Muscle of arm (tissue), 14 donors: ENCODE measurements at places on chromosomes 12 and 14. TPM values are rescaled to one million over a fixed set of nuclear protein-coding genes. Genes with fewer than 3 reads are reported as not detected.

DNA sequence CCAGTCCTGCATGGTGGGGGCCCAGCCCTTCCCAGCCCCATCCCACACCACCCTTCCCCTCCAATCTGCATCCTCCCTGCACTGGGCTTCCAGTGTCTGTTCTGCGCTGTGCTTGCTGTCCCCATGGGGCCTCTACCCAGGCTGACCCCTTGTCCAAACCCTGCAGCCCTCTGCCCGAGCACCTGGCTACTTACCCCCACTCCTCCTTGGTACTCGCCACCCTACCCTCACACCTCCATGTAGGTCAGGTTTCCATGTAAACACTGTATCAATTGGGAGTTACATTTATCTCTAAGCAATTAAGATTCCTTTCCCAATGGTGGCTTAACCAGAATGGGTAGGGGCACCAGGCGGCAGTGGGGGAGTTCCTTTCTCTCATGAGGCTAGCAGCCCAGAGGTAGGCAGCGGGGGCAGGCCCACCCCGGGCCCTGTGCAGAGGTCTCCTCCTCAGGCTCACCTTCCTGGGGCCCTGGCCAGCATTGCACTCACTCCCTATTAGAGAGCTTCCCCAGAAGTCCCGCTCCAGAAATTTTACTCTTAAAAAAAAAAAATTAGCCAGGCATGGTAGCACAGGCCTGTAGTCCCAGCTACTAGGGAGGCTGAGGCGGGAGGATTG is 76.6 kb upstream of the CCND2 start:
- DNase-seq = no peak

- no peak for DNase-seq
These were observed 6.4 kb downstream of the FKBP4 start for GRCh38 chr12:2801044-2801783.

DNA sequence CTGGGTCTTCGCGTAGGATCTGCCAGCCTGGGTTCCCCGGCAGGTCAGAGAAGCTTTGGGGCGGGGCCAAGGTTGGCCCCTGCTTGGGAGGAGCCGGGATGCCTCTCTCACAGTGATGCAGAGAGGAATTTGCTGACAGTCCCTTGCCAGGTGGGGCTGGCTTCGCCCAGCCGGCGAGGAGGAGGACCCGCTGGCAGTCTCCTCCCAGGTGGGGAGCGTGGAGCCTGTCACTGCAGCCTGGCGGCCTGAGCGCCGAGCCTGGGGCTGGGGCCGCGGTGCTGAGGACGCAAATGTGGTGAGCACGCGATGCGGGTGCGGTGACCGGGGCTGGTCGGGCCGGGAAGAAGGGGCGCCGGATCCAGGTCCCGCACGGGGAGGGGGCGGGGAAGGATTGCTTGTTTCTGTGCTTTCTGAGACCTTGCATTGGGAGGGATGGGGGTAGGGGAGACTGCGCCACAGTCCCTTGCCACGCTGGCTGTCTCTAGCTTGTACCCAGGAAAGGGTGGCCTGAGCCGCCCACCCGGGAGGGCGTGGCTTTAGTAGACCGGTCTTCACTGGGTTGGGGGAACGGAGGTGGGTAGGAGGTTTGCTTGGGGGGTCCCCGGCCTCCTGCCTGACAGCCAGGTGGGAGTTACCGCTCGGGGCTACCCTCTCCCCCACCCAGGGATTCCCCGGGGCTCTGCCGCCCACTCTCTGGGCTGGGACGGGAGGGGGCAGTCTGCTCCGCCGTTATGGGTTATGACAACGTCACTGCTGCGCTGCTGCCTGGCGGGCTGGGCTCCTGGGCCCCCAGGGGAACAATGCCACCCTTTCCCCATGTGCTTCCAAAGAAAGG is at the start of gene TMEM63C:
Gene TMEM63C (plus strand): TSS at position 196 of the 835 bp plus-strand sequence. CDS start 37,016 bp downstream, outside the sequence.
- DNase-seq = no peak

GRCh38 chr12:91179315-91179714 is 3.3 kb downstream of the DCN start:
- no peak for DNase-seq

- DNase-seq = no peak
These were observed 2.8 kb upstream of the PIWIL1 start for GRCh38 chr12:130334937-130335336.

DNA sequence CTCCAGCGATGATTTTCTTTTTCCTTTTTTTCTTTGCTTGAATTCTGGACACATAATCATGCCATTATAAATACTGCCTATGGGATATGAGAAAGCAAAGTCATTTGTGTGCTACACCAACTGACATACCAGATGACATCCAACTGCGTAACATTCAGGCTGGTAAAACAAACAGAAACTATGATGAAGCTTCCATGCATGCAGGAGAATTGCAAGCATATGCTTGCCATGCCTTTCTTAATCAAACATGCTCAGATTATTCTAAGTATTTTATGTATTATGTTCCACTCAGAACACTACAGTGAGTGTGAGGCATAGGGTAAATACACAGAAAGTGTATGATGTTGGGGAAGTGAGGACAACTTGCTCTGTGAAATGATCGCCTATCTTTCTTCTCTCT is 97.4 kb downstream of the C12orf50 start:
- DNase-seq = no peak

GRCh38 chr14:95140060-95140858 is 17.1 kb downstream of the DICER1 start:
- no peak for DNase-seq

DNA sequence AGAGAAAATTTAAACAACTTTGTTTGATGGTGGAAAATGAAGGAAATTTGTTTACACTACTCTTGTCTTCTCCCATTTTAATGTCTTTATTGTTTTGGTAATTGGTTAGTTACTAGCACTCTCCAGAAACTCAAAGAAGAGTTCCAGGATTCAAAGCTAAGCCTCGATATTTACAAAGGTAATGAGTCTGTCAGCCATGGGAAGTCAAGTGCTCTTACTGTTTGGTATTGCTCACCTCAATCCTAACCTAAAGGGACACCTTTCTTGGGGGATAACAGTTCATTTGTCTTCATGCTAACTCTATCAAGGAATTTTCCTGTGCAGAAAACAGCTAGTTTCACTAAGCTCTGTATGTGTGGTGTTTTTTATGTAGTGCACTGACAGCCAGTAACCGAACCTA is 222.9 kb upstream of the LMO3 start:
- no peak for DNase-seq

DNA sequence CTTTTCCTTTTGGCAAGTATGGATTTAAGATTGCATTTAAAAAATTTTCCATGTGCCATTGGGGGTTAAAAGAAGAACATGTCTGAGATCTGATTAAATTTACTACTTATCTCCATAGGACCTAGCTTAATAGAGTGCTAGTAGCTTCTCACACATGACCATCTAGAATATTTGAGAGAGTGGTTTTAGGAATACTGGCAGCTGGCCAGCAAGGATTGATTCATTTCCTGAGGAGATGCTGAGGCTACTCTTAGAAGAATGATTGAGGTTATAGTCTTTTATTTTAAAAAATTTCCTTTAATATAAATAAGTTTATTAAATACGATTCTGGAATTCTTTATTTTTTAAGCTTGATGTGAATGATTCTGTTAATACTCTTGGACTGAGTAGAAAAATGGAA is 56.2 kb downstream of the MIPOL1 start:
- no peak for DNase-seq

DNA sequence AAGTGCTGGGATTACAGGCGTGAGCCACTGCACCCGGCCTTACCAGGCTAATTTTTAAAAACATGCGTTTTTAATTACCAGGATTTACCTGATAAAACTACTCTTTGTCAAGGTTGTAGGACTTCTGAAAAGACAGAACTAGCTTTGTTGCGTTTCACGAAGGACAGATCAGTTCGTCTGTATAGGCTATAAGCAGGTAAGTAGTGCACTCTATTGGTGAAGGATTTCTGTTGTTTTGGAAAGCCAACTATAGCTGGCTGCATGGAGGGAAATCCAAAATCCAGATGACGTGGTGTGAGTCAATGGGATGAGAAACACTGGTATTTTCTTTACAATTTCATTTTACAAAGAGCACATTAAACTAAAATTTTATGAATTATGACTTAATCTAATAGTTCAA is 14.6 kb downstream of the GNPNAT1 start:
- DNase-seq = no peak

DNA sequence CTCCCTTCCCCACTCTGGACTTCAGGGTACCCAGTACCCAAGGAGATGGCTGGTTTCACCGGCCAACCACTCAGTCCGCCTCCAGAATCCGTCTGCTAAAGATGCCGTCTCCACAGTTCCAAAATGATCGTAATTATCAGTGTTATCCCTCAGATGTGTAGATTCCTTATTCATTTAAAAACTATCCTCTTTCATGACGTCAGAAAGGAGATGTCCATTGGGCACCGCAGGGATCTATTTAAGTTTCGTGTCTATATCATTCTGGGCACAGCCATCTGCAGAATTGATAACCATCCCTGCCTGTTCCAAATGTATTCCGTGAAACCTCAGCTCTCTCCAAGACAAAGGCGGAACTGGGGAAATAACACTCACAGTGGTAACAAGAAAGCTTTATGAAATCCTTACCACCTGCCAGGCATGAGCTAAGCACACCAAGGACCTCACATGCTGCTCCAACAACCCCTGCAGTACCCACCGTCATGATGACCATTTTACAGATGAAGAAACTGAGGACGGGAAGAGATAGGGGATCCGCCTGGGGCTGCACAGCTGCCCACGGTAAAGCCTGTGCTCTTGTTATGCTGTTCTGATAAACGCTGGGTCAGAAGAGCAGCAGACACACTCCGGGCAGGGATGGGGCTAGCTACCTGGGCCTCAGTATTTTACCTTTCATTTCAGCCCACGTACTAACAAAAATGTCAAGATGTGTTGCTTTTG is 90.0 kb downstream of the BCL11B start:
- no peak for DNase-seq

DNA sequence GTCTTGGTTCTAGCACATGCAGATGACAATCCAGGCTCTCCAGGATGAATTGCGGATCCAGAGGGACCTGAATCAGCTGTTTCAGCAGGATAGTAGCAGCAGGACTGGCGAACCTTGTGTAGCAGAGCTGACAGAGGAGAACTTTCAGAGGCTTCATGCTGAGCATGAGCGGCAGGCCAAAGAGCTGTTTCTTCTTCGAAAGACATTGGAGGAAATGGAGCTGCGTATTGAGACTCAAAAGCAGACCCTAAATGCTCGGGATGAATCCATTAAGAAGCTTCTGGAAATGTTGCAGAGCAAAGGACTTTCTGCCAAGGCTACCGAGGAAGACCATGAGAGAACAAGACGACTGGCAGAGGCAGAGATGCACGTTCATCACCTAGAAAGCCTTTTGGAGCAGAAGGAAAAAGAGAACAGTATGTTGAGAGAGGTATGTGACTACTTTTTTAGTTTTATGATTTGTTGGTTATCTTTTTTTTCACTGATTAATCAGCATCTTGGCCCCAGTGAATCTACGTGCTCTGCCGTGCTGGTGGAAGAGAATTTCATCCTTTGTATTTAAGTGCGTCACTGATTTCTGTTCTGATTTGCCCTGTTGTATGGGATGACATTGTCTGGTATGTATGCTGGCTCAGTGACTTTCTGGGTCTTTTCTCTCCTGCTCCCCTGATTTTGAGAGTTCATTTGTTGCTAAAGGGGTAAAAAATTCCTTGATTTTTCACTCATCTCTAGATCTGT is 92.3 kb downstream of the ERC1 start:
- no peak for DNase-seq

- DNase-seq = peak; percentile 40
These were observed at the start of gene FGF23 for GRCh38 chr12:4379405-4379804. FGF23 (minus strand) TSS chr12:4379712; CDS start chr12:4379582, 130 bp downstream.

GRCh38 chr12:56761812-56762211 is 1.3 kb upstream of the HSD17B6 start:
- DNase-seq = no peak

DNA sequence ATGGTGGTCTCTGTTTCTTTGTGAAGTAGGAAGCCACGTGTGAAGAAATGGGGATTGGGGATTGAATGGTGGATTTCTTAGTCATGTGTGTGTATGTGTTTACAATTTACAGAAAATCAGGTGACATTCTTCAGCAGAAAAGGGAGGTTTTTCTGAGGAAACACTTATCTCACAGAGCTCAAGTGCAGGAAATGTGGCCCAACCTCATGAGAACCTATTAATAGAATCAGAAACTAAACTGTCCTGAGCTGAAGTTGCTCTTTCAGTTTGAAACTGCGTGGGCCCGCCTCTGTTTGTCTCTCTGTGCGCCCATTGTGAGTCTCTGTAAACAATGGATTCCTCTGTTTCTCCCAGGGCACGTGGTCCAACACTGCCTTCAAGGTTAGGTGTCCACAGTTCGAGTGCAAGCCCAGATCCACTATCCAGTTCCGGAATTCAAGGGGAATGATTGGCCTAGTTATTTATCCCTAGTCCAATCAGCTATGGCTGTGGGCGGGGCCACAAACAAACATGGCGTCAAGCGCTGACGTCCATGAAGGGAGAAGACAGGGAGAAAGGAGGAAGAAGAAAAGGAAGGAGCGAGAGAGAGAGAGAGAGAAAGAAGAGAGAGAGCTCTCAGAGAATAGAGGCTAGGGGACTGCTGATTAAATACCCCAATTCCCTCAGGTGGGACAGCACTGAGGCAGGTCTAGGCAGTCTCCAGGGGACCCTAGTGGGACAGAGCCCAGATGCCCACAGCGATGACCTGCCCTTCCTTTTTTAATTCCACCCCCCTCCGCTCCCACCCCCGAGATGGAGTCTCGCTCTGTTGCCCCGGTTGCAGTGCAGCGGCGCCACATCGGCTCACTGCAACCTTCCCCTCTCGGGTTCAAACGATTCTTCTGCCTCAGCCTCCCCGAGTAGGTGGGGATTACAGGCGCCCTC is 31.4 kb upstream of the C12orf76 start:
- DNase-seq = no peak

DNA sequence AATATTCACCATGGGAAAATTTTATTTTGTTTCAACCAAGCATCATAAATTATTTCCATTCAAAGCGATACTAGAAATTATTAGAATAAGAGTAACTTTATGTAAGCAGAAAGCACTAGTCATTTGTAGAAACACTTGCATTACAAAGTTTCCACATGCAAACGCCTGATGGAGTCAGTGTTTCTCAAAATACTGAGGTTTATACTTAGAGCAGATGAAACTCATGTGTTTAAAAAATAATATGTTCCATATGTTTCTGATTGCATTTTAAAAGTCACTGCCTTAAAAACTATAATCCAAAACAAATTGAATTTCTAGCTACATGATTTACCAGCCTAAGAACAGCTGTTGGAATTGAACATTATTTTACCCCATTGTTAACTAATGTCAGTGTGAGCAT is 1246.4 kb downstream of the SLC16A7 start:
- peak; percentile 27 for DNase-seq

- peak; percentile 93 for DNase-seq
These were observed 216.4 kb downstream of the LRIG3 start for GRCh38 chr12:58703866-58704265.

DNA sequence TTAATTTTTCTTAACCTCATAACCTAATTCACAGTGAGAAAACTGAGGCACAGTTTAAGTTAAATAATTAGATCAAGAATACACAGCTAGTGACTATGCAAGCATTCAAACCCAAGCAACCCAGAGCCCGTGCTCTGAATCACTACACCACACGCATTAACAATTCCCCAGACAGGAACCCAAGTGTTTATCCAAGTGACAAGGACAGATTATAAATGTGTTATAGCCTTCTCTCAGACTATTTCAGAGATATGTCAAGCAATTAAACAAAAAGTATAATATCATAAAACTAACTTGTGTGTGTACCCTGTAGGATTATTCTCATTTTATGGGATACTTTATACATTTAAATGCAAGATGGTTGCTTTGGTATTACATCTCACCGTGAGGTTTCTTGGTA is 43.8 kb downstream of the MED13L start:
- DNase-seq = no peak

The CBLN3 gene
- polyA plus RNA-seq = 7.4 TPM

The PLEKHH1 gene
- polyA plus RNA-seq = 3.5 TPM

The TMEM179 gene
- 0.69 TPM for polyA plus RNA-seq

The ZFHX2 gene
- 1.7 TPM for polyA plus RNA-seq

The RTL1 gene
- 47.2 TPM for polyA plus RNA-seq
